ENCODE measurements at places on chromosomes 16 and 17.

DNA sequence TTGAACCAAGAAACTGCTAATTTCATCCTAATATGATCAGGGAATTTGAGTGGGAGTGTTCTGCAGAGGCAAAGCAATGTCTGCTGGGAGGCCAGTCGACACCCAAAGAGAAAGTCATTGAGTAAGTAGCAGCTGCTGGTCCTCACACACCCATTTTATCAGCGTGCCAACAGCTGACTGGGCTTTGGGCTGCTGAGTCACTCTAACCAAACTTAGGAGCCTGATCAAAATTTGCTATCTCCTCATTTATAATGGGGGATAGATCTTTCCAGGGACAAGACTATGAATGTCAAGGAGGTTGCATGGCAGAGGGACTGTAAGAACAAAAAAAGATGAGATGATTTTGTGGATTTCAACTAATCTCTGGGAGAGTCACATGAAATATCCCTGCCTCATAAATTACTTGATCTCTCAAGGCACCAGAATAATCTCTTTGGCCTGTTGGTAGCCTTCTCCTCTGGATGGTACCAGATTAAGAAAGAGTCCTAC, 32.9 kb downstream of the CPSF4L start:
- DNase-seq: no peak

DNA sequence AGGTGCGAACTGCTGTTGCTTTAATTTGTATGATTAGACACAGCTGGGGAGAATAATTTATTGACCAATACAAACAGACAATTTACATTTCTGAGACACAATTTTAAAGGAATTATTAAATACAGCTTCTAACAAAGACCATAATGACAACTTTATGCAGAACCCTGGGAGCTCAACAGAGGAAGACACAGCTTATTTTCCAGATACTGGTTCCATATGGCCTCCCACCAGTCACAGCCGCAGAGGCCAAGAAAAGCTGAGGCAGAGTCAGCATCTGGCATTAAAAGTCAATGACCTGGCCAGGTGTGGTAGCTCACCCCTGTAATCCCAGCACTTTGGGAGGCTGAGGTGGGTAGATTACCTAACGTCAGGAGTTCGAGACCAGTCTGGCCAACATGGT, 66.1 kb upstream of the BCAR1 start:
- DNase-seq: no peak

GRCh38 chr17:71472809-71473789, 647.7 kb upstream of the SOX9 start:
- DNase-seq: no peak

- DNase-seq: no peak
Observed at GRCh38 chr17:1299552-1300370, 20.3 kb downstream of the TRARG1 start.

- DNase-seq: no peak
Observed at GRCh38 chr17:74340470-74341023, 14.5 kb downstream of the KIF19 start.

DNA sequence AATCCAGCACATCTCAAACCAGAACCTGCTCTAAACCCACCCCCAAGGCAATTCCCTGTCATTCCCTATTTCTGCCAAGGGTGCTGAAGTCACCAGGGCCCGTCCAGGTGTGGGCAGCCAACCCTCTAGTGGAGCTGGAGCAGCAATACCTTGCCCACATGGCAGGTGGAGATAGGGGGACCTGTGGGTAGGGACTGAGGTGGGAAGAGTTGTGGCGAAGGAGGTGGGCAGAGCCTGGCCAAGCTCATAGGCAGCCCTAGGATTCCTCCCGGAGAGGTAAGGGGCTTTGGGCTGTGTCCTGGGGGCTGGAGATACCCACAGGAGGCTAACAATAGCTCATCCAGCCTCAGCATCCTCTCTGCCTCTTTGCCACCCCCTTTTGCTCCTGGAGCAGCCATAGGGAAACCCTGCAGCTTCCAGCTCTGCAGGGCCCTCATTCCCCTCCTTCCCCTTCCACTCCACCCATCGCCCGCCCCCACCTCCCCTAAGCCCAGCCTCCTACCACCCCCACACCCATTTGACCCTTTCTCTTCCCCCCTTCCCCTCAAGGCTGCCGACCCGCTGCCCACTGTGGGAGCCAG, 30.4 kb upstream of the CRHR1 start:
- no peak for DNase-seq

- no peak for DNase-seq
Observed at GRCh38 chr17:20189302-20189701, 180.1 kb downstream of the SPECC1 start.

GRCh38 chr16:81693041-81693743, 85.9 kb upstream of the PLCG2 start:
- no peak for DNase-seq

DNA sequence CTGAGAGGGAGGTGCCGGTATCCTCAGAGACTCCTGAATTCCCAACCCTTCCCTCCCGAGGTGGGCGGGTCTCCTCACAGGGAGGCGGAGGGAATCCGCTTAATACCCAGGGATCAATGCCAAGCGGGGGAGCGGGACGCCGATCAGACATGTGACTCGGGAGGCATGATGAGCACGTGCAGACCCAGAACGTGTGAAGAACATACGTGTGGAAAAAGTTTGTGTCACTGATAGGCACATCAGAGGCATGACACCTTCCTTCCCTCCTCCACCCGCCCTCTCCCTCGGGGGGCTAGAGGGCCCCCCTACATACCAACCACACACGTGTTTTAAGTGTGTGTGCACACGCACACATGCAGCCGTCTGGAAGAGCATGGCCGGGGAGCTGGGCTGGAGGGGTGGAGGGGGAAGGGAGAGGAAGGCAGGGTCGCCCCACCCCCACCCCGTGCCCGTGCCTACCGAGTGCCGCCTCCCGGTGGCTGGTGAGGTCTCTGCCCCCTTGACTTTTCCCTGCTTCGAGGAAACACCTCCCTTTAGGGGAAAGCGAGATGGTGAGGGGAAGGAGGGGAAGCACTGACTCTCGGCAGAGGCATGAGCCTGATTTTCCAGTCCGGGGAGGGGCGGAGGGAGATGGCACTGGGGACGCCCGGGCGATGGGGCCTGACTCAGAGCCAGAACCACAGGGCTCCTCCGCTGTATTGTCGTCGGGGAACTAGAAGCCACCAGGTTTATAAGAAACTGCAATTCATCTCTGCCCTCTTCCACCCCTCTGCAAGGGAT, 12.1 kb upstream of the TBX21 start:
- peak; percentile 92 for DNase-seq

DNA sequence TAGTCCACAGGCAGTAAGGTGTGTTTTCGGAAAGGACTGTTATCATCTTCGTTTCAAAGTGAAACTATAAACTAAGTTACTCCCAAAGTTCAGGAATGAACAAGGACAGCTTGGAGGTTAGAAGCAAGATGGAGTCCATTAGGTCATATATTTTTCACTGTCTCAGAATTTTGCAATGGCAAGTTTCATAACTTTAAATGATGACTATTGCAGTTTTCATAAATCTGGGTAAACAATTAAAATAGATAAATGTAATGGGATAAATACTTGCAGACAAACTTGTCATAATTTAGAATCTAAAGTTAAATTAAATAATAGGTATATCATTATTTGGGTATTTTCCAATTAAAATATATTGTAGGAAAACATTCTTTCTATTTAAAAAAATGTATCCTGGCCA, 14.7 kb upstream of the TRIM25 start:
- DNase-seq: no peak

GRCh38 chr17:29733166-29733565, 110.5 kb upstream of the CORO6 start:
- DNase-seq: no peak

- no peak for DNase-seq
Observed at GRCh38 chr16:49183911-49184310, 97.7 kb downstream of the CBLN1 start.

GRCh38 chr16:50584033-50584722, 36.0 kb downstream of the NKD1 start:
- DNase-seq: no peak

DNA sequence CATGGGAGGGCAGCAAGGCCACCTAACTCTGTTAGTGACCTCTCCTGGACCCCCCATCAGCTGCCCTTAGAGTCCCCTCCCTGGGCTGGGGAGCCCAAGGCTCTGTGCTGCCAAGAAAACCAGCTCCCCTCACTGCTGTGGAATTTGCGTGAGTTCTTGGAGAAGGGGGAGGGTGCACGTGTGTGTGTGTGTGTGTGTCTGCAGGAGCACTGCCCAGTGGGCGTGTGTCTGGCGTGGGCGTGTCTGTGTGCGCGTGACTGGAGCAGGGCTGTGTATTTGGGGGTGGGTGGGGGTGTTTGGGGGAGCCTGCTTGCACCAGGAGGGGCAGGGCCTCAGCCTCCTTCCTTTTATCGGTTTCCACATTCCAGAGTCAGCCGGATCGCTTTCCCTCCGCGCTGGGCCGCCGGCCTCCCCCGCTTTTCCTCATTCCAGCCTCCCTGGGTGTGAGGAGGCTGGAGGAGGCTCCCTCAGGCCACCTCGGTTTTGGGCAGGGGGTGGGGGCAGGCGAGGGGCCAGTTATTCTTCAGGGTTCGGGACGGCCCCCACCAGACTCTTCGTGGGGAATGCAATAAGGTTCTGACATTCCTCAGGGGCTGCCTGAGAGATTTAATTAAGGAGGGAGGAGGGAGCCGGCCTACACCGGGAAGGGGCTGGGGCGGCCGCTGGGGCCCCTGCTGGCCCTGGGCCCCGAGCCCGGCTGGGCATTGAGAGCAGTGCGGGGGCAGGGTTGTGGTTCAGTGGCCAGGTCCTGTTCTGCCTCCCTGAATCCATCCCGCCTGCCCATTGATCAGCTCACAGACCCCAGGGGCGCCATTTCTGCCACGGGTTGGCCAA, 2.5 kb downstream of the VASN start:
- no peak for DNase-seq

GRCh38 chr17:18928628-18929125, 23.3 kb upstream of the SLC5A10 start:
- DNase-seq: no peak

DNA sequence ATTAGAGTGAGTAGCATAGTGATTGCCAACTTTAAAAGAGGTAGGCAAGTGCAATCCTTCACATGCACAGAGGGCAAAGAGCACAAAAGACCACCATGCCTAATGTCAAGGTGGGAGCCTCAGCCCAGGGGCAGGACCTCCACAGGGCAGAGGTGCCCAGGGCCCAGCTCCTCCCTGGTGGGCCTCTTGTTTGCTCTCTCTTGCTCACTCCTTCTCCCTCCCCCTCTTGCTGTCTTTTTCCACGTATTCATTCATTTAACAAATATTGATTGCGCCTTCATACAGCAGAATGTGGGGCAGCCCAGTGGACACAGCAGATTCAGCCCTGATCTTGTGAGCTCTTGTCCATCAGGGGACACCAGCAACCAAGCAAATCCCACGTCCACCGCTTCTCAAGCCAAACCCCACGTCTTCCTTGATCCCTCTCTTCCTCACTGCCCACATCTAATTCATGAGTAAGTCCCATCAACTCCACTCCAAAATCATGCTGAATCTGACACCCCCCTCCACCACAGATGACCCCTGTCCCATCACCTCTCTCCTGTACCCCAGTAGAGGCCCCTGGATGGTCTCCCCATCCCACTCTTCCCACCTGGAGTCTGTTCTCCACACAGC, 44.1 kb upstream of the RPL38 start:
- no peak for DNase-seq

GRCh38 chr17:36095992-36096391, 6.0 kb upstream of the CCL3 start:
- DNase-seq: no peak

DNA sequence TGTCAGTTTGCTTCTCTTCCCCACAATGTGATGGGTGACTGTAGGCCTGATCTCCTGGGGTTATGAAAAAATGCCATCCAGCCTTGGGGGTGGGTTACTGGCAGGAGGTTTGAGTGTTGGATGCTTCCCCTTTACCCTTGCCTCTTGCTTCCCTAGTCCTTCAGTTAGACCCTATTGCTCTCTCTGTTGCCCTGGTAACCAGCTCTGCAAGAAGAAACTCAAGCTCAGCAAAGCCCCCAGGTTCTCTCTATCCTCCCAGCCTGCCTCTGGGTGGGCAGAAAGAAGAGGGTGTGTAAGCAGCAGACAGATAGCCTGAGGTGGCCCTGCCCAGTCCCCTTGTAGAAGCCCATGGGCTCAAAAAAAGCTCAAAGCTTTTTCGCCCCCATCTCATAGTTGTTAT, 2.8 kb upstream of the RAPGEFL1 start:
- no peak for DNase-seq

DNA sequence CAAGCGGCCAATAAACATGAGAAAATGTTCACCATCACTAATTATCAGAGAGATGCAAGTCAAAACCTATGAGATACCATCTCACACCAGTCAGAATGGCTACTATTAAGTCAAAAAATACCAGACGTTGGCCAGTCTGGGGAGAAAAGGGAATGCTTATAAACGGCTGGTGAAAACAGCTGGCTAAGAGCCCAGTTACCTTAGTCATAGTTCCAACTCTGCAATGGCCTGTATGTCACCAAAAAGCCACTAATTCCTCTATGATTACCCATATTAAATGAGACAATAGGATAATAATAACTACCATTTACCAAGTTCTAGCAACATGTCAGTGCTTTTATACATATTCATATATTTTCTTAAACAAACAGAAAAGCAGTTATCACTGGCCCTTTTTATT, 42.9 kb upstream of the CDRT4 start:
- DNase-seq: no peak

- DNase-seq: no peak
Observed at GRCh38 chr17:54307351-54307750, 484.6 kb downstream of the KIF2B start.

DNA sequence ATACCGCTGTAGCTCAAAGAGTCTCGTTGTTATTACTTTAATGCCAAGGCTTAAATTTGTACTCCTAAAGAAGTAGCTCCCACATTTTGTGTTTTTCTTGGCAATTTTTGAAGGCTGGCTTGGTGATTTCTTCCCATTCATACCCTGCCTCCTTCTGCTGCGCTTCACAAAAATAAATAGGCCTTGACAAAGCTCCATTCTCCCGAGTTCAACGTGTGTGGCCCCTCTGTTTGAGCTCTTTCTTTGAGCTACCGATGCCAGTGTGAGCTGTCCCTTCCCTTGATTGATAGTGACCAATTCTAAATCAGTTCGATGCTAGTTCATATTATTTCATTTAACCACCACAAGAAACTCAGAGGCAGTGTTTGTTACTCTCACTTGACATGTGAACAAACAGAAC, 96.8 kb downstream of the MAP2K6 start:
- no peak for DNase-seq

GRCh38 chr16:85681255-85681654, 7.5 kb downstream of the GINS2 start:
- DNase-seq: no peak

GRCh38 chr17:31680126-31680525, 178.9 kb downstream of the COPRS start:
- no peak for DNase-seq

DNA sequence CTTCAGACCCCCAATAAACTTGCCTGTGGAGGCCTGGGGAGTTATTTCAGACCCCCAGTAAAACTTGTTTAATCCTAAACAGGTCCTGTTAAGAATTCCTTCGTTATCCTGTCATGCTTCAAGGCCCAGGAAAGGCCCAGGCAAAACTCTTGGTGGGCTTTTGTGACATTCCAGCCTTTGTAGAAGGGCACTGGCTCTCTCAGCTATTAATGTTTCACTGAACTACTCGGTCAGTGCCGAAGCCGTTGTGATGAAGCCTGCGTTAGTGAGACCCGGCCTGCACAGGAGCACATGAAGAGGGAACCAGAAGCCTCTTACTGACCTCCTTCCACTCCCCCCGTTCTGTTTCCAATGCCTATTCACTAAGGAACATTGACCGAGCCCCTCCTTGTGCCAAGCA, 47.4 kb upstream of the PLCG2 start:
- no peak for DNase-seq

Data from stimulated activated CD8-positive, alpha-beta memory T cell treated with anti-CD3 and anti-CD28 coated beads, Interleukin-4, amount 100 ng/mL, for 24 hours (primary cell).